ENCODE measurements at places on chromosomes 3 and 15.

- no peak for DNase-seq
These were observed 27.0 kb downstream of the TM4SF4 start for GRCh38 chr3:149501524-149501923.

- no peak for DNase-seq
These were observed 72.3 kb downstream of the ITGB5 start for GRCh38 chr3:124814620-124815421.

DNA sequence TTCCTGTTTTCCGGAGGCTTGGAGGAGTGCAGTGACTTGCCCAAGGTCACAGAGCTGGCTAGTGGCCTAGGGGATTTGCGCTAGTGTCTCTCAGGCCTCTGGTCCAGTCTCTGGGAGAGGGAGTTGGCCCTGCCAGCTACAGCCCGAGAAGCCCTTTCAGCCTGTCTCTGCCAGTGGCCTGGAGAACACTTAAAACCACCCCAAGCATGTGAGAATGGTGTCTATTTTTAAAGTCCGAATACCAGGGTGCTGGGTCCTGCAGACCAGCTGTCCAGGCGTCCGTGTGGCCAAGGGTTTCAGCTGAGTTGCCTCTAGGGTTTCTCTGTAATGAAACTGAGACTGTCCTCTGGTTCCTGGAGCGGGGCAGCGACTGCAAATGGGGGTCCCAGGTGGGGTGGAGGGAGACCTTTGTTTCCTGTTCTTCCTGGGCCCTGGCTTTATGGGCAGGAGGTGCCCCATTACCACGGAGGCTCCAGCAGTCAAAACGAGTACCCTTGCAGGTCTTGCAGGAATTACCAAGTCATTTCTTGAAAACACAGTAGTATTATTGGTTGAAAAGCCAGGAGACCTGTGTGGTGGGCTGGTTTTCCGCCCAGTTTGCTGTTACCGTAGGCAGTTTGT, 2.2 kb downstream of the CAND2 start:
- DNase-seq: no peak

- no peak for DNase-seq
These were observed 154.1 kb downstream of the FBLN2 start for GRCh38 chr3:13703071-13703470.

- DNase-seq: no peak
These were observed 10.2 kb upstream of the PLXND1 start for GRCh38 chr3:129616713-129617112.

All from SK-MEL-5 (cell line).